ENCODE measurements at places on chromosomes 6 and 20. TPM values are rescaled to one million over a fixed set of nuclear protein-coding genes. Genes with fewer than 3 reads are reported as not detected.

DNA sequence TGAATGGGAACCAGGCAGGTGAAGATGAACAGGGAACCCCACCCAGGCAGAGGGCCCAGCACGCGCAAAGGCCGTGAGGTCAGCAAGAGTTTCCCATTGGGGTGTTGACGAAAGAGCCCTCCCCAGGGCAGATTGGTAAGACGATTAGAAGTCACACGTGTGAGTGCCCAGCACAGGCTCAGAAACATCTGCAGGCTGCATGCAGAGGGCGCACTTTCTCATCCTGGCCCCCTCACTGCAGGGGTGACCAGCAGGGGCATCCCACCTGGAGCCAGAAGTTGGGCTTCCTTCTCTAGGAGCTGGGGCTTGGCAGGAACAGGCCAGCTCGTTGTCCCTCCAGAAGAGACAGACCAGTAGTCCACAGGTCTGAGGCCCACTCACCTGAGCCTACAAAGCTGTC is 38.4 kb downstream of the VSTM2L start:
- no peak for DNase-seq

DNA sequence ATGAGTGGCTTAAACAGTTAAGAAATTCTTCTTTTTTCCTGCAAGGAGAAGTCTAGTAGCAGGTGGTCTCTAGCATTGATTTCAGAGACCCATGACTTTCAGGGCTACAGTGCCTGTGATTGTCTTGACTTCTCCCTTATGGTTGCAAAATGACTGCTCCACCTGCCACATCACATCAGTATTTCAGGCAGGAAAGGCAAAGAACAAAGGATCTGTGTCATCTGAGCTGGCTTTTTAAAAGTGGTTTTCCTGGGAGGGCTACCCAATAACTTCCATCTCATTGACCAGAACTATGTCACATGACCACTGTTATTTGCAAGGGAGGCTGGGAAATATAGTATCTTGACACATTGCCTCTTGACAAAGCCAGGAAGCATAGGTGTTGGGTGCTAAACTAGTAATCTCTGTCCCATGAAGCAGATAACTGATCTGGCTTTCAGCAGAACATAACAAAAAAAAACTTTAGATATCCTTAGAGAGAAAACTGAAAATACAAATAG is 226.2 kb downstream of the DHX35 start:
- no peak for DNase-seq

DNA sequence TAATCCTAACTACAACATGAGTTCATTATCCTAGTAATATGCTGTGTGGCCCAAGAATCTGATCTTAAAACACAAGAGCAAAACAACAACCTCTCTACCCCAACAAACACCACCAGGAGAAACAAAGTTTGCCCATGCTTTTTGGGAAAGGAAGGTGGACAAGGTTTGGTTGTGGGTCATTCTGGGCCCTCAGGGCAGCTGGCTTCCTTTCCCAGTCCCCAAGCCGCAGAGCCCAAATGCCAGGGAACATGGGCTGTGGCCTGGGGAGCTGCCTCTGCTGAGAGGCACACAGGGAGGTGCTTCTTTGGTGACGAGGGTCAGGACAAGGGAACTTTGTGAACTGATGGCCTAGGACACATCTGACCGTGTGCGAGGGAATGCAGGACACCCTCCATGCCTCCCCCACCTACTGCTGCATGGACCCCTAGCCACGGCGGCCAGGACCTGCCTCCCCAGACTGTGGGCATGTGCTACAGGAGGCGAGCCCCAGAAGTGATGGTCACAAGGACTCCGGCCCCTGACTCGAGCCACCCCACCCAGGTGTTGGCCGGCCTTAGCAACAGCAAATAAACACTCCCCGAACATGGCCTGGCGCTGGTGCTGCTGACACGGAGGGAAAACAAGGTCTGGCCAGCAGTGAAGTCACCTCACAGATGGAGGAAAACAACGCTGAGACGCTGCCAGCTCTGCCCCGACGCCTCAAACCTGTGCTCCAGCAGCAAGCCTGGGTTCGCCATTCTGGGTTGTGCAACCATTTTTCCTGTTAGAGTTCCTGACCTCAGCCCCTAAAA is 55.6 kb downstream of the RRBP1 start:
- peak; percentile 43 for DNase-seq

- no peak for DNase-seq
These were observed 71.2 kb downstream of the SAMD5 start for GRCh38 chr6:147579667-147580066.

- no peak for DNase-seq
These were observed 3.7 kb upstream of the NCOA6 start for GRCh38 chr20:34829191-34829590.

DNA sequence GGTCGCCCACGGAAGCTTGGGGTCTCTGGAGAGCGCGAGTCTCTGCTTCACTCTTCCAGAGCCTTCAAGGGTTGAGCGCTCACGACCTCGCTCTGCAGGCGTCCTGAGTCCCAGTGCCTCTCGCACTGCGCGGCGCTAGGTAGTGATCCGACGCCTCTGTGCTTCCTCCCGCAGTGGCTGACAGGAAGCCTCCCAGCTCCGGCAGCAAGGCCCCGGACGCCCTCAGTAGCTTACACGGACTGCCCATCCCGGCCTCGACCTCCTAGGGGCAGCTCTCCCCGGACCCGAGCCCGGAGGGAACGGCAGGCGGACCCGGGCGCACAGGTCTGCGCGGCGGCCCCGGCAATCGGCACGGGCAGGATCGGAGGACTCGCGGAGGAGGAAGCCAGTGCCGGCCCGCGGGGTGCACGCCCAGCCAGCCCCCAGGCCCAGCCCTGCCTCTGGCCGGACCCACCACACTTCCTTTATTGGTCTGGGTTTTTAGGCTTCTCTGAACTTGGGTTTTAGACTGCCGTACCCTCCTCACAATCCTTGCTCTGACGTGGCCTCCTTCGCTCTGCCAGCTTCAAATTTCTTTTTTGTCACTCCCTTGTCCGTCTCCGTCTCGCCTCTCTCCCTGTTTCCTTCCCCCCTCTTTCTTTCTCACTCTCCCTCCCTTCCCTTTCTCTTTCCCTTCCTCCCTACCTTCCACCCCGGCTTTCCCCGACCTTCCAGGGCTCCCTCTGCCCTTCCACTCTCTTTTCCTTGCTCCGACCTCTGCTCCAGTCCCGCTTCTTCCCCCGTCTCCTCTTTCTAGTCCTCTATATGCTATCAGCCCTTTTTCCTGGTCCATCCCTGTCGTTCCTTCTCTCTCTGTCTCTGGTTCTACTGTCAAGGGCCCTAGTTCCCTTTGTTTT is 9.1 kb downstream of the PAX1 start:
- no peak for DNase-seq

DNA sequence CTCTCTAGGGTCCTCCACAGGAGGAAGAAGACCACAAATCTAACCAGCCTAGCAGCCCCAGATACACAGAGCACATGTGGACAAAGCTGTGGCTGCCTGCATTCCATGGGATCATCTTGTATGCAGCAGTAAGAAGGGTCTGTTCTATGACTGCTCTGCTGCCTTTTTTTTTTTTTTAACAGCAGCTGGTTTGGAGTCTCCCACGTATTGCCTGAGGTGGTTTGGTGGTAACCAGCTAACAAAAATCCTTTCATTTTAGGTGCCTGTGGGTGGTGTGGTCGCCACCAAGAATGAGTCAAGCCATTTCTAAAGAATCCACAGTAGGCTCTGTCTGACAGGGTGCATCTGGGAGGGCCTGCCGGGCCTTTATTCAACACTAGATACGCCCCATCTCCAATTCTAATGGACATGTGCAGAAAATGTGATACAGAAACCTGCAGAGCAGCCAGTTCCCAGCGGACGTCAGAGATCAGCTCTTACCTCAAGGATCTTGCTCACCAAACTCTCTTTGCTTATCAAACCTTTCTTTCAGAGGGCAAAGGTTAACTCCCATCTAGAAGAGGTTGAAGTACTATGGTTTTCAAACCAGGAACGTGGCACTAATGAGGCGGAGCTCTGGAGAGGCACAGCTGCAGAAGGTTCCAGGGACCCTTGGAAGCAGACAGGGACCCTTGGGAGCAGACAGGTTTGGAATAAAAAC is 32.0 kb downstream of the GNAS-AS1 start:
- DNase-seq, result no peak

- no peak for DNase-seq
These were observed 36.6 kb downstream of the MOCS1 start for GRCh38 chr6:39897698-39898097.

GRCh38 chr6:20732896-20733295 is 198.6 kb downstream of the CDKAL1 start:
- no peak for DNase-seq

GRCh38 chr6:44967481-44967880 is 360.6 kb upstream of the RUNX2 start:
- no peak for DNase-seq

DNA sequence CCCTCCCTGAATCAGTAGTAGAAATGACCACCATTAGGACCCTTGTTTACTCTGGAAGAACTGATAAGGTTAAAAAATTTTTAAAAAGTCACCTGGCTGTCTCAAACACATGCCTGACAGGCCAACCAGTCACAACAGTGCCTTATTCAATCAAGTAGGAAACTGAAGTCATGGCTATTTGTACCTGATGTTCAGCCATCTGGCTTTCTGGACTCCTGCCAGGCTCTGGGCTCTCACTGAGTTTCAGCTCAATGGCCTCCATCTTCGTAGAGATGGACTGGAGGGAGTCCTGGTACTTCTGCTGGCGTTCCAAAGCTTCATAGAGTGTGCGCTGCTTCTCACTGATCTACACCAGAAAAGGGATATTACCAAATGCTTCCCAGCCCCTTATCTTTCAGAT is 343.8 kb downstream of the SYNE1 start:
- DNase-seq, result no peak

DNA sequence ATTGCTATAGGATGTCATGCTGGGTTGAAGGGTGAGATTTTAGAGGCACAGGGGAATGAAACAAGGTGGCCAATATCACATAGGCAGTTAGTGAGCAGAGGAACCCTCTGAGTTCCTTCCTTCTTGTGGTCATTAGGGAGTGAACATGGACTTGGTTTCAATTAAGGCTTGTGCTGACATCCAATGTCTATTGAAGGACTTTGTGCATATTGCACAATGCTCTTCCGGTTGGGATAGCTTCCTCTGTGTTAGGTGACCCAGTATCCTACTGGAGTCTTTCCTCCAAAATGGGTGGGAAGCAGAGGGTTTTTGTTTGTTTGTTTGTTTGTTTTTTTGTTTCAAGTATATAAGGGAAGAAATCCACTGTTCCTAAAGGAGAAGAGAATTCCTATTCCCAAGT is 98.5 kb downstream of the HDGFL1 start:
- no peak for DNase-seq

DNA sequence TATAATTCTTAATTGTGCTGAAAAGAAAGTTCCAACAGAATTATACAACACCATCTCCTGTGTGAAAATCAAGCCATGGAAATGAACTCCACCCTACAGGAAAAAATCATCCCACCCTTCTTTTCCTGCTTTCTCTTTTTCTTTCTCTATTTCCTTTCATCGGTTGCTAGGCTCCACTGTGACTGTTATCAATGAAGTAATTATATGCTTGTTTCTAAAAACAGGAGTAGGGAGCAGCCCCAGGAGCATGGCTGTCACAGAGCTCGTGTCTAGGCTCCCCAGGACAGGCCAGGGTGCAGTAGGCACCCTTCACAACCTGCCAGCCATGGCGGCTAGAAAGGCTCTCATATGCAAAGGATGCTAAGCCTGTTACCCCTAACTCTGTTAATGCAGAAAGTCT is 13.0 kb downstream of the MPC1 start:
- DNase-seq, result no peak

The VIP gene
- 8.9 TPM for total RNA-seq

The MYT1 gene
- total RNA-seq, result 0.14 TPM

The SIRPB1 gene
- not detected for total RNA-seq

The OR2H1 gene
- total RNA-seq, result not detected

The ZSCAN12 gene
- total RNA-seq, result 5.0 TPM

The CST2 gene
- total RNA-seq, result not detected

The VGLL2 gene
- total RNA-seq, result not detected

The BMP6 gene
- 0.55 TPM for total RNA-seq

The RALGAPA2 gene
- 85.9 TPM for total RNA-seq

The EYS gene
- total RNA-seq, result 0.60 TPM

Measured in mucosa of descending colon (tissue), 3 donors.